ENCODE measurements at places on chromosomes 4 and X. TPM values are rescaled to one million over a fixed set of nuclear protein-coding genes. Genes with fewer than 3 reads are reported as not detected.
A peak's percentile ranks its signal among the peaks of the same experiment; 100 is the strongest.

The BMPR1B gene
- not detected for polyA plus RNA-seq

The BEX3 gene
- 4.0 TPM for polyA plus RNA-seq

The VEGFD gene
- not detected for polyA plus RNA-seq

- DNase-seq: no peak
Measured at GRCh38 chr4:8230891-8231290, 31.8 kb downstream of the SH3TC1 start.

DNA sequence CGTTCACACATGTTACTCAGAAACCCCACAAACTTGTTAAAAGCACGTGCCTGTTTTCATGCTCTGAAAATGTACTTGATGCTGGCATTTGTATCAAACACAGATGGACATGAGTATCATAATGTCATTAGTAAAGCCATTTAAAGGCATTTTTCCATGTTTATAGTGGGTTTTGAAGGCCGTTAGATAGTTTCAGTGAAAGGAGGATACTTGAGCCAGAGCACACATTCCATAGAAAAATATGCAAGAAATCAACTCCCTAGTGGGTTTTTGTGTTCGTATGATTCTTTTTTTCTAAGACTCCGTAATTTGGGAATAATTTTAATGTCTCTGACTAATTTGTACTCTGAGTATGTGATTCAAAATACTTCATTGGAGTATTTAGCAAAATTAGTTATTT lies 216.2 kb upstream of the BMP3 start:
- no peak for DNase-seq

DNA sequence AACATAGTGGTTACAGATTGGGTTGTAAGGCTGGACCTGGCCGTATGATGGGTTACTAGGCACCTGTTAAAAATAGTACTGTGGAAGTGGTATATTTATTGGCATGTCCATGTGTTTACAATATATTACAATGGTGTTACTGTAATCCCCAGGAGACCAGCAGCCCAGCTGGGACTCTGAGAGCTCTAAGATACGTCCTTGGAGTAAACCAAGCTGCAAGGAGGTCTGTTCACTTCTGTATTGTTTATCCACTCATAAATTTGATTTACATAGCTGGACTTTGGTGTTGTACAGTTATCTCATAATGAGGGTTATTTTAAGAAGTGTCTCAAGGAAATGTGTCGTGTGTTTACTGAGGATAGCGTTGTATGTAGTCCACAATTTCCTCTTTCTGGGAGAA lies 93.8 kb downstream of the TBL1X start:
- no peak for DNase-seq

DNA sequence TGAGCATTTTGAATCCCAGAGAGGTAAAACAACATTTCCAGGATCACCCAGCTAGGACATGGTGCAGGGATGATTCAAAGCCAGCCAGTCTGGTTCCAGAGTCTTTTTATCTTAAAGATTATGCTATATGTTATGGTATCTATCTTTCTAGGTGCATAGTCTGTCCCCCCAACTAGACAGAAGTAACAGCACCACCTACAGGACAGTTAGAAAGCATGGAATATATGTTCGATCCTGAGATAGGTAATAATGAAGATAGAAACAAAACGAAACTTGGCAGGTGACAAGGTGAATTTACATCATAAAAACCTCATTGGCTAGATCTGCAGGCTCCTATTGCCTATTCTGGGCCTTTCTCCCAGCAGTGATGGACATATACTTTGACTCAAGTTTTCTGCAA lies 723.2 kb downstream of the SMARCA1 start:
- no peak for DNase-seq

- DNase-seq: no peak
Measured at GRCh38 chrX:153725039-153725831, 579 bp downstream of the ABCD1 start.

DNA sequence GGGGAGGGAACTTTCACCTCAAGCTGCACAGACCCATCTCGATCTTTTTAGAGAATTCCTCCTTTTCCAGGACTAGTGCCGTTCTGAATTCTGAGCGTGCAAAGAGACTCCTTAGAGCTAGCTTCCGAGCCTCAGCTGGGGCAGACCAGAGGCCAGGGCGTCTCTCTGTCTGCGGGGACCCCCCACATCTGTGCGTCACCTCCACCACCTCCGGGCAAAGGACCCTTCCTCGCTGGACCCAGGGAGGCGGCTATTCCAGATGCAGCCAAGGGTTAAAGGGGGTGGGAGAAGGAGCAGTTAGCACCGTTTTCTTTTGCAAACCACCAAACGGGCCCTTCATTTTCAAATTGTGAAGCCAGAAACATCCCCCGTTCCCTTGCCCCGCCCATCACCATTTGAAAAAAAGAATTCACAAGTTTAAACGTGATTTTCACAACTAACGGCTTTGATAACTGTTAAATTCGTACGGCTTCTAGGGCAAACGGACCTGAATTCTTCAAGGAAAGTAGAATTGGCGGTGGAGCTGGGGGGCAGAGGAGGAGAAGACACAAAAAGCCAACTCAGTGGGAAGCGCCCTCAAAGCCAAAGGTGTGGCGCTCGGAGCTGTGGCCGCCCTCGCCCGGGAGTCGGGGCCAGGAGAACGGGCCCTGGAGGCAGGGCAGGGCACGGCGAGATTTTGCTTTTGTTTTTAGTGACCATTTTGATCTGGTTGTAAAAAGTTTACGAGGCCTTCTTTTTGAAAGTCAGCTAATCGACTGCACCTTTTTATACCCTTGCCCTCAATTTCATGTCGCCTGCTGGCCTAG lies 3.3 kb upstream of the PDGFRA start:
- DNase-seq: peak; percentile 5

DNA sequence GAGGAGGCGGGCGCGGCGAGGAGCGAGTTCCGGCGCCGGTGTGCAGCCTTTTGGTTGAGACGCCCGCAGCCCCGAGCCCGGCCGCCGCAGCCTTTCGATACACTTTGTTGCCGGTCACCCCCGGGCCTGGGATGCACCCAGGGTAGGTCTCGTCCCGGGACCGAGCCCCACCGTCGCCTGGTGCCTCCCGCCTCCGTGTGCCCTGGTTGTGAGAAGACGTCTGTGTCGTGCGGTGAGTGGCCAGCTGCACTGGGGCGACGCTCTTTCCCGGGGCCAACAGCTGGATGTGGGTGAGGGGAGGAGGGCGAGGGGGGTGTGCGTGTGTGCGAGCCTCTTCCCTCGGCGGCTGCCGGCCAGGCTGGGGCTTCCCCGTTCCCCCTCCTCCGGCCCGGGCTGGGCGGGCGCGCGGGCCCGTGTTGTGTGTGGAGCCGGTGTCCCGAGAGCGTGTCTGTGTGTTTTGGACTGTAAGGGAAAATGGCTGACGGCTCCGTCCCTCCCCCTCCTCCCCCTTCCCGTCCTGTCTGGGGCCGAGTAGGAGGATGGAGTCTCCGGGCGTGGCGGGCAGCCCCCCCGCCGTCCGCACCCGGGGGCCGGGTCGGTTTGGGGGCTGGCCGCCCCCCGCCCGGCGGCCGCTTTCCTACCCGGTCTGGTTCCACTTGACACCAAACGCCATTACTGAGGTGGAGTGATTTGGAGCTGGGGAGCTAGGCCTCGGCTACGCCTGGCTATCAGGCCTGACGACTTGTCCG lies 807 bp downstream of the USP9X start:
- peak; percentile 58 for DNase-seq

DNA sequence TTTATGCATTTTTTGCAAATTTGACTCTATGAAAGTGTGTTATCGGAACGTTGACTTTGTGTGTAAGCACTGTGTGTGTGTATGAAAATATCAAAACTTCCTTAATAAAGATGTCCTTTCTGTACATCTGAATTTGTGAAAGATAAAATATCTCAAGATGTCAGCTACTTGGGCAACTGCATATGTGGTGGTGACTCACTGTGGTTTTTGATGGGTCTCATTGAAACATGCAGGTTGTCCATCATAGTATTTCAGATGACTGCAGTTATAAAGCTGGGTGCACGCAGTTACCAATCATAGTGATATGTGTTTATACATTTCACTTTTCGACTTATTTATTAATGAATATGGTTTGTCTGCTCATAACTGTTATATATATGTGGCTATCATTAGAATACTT lies 19.7 kb upstream of the BBS12 start:
- DNase-seq: no peak

The FHDC1 gene
- polyA plus RNA-seq: not detected

DNA sequence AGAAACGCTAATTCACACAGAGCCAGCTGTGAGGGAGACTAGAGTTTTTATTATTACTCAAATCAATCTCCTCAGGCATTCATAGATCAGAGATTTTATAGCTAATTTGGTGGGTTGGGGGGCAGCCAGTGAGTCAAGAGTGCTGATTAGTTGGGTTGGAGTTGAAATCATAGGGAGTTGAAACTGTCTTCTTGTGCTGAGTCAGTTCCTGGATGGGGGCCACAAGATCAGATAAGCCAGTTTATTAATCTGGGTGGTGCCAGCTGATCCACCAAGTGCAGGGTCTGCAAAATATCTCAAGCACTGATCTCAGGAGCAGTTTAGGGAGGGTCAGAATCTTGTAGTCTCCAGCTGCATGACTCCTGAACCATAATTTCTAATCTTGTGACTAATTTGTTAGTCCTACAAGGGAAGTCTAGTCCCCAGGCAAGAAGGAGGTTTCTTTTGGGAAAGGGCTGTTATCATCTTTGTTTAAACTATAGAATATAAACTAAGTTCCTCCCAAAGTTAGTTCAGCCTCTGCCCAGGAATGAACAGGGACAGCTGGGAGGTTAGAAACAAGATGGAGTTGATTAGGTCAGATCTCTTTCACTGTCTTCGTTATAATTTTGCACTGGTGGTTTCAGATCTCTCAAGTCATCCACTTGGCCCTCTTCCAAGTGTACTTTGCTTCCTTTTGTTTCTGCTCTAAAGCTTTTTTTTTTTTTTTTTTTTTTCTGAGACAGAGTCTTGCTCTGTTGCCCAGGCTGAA lies 5.4 kb upstream of the NAA11 start:
- no peak for DNase-seq

- DNase-seq: no peak
Measured at GRCh38 chr4:188332265-188332664, 193.0 kb downstream of the TRIML1 start.

The UGT2B11 gene
- not detected for polyA plus RNA-seq

DNA sequence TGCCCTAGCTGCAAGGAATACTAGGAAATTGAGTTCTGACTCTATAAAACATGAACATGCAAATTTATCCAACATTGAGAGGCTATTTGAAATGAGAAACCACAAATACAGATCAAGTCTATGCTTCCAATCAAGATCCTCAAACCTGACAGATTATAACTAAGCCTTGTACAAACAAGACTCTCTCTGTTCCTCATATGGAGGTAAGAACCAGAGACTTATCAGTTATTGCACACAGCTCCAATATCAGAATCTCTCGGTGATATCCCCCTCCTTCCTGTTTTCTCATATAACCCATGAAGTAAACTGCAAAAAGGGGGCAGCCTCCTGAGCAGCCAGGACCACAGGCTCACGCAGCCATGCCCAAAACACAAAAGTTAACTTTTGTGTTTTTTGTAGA lies 36.5 kb downstream of the FBXW7 start:
- no peak for DNase-seq

The ARSJ gene
- polyA plus RNA-seq: not detected

GRCh38 chr4:122534776-122535175 lies 78.3 kb upstream of the IL2 start:
- DNase-seq: no peak

The RNF150 gene
- polyA plus RNA-seq: not detected

- no peak for DNase-seq
Measured at GRCh38 chrX:70087857-70088630, 25.8 kb downstream of the OTUD6A start.

GRCh38 chr4:143337600-143338287 lies 1.1 kb downstream of the GAB1 start:
- no peak for DNase-seq

GRCh38 chrX:332916-333610 lies 14.5 kb upstream of the GTPBP6 start:
- no peak for DNase-seq

The MAGEA2 gene
- polyA plus RNA-seq: not detected

DNA sequence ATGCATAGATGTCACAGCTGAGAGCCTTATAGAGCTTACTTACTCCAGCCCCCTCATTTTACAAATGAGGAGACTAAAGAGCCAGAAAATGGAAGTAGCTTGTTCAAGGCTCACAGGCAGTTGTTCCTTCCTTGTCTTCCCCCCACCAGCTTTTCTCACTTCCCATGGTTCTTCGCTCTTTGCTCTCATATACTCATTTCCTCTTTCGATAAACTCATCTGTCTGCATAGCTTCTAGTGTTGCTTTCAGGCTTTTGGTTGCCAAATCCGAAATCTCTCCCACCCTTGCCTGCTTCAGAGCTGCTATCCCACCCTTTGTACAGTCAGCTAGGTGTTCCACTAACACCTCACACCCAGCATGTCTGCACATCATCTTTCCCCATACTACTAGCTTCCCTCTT lies 25.0 kb upstream of the GJB1 start:
- peak; percentile 61 for DNase-seq

GRCh38 chr4:107432451-107432850 lies 287.6 kb downstream of the PAPSS1 start:
- no peak for DNase-seq

The AADAT gene
- polyA plus RNA-seq: not detected

GRCh38 chrX:35461164-35461563 lies 337.0 kb upstream of the MAGEB16 start:
- DNase-seq: no peak

The TIGD4 gene
- polyA plus RNA-seq: 0.13 TPM

DNA sequence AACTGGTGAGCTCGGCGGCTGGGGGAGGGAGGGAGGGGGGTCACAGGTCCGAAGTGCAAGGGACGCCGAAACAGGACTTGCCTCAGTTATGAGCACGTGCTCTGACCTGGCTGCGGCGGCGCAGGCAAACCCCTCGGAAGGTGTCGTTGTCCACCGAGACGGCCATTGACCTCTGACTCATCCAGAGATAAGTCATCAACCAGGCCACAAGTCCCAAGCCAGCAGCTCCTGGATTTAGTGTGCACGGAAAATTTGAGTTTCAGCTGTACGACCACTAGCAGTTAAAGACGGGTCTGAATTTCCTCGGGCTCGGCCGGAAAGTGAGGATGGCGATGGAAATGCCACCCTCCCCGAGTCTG lies 674 bp downstream of the SH3D19 start:
- DNase-seq: no peak

DNA sequence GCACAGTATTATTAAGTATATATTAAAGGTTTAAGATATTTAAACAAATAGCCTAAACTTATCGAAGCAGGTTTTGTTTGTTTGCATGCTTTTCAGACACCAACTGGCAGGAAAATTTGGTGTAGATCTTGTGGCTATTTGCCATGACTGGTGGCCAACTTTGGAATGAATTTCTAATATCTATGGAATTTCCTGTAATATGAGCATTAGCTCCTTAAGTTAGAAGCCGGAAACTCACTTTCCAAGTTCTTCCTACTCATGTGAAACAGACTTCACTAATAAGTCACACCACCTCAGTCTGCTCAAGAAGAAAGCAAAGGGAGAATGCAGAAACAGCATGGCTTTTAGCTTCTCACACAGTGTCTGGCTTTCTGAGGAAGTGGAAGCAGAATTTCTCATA lies 563.9 kb downstream of the GRXCR1 start:
- no peak for DNase-seq

Measured in naive B cell (primary cell).